ENCODE measurements at places on chromosomes 11 and 22.

DNA sequence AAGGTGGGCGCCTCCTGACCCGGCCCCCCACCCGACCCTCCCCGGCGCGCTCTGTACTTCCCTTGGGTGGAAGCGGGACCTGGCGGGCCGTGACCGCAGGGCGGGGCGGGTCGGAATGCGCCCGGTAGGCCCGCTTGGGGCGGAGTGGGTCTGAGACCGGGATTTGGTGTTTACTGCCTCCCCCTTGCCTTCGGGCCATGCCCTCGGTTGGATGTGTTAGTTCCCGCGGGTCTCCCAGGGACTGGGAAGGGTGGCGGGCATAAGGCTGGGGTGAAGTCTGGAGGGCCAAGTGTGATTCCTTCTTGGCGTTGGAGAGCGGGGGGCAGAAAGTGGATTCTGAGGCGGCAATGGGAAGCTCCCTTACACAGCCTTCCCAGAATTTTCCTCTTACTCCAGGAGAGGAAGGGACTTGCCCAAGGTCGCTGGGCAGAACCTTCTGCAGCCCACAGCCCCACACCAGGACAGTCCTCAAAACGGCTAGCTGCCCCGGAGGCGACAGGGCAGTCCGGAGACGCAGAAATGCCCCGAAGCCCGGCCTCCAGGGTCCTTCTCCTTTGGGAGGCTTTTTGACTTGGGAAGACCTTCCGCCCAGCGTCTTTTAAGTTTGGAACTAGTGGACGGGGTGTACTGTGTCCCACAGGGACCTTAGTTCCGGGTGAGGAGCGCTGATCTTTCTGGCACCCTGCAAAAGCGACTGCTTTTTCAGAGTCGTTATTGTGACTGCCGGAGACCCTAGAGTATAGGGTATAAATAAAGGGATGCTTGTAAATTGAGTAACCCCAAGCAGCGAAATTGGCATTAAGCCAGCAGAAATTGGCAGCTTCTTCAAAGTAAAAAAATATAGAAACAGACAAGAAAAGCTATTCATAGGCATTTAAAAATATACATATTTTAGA lies 647 bp downstream of the SWAP70 start:
- no peak for DNase-seq

- no peak for DNase-seq
Observed at GRCh38 chr22:41621911-41622179, 750 bp downstream of the XRCC6 start.

GRCh38 chr11:26285608-26286007 lies 46.3 kb upstream of the ANO3 start:
- no peak for DNase-seq

DNA sequence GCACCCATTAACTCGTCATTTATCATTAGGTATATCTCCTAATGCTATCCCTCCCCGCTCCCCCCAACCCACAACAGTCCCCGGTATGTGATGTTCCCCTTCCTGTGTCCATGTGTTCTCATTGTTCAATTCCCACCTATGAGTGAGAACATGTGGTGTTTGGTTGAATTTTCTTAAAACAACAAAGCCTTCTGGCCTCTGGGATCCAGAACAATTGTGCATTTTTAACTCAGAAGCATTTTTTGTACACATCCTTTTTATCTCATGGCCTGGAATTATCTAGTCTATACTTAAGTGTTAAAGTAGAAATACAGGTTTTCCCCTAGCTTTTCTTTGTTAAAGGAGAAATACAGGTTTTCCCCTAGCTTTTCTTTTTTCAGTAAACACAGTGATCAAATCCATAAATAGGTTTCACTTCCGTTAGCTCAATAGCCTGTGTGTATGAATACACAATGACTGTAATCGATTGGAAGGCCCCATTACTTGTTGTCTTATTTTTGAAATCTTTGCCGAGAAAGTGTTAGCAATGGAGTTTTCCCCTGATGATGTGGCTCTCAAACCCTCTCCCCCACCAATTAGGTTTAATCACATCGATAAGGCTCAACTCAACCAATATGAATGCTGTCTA lies 125.6 kb upstream of the PITPNB start:
- DNase-seq: no peak

DNA sequence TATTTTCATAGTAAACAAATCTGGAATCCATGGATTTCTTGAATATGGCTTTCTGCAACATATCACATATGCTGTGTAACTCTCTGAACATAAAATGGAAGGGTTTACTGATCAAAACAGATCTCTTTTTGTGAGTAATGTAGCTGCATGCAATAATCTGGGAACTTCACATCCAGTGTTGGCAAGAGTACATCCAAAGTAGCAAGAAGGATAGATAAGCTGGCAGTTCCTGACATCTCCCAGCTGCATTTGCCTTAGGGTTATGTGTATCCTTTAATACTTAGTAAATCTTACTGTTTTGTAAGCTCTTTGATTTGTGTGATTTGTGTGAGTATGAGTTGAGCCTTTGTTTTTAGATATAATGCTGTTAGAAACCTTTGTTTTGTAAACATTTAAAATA lies 280.4 kb upstream of the CNTN5 start:
- no peak for DNase-seq

GRCh38 chr11:13348305-13348704 lies 70.7 kb downstream of the BMAL1 start:
- DNase-seq: no peak

GRCh38 chr22:31278151-31278621 lies 14.1 kb downstream of the PIK3IP1 start:
- no peak for DNase-seq

GRCh38 chr11:64095949-64096348 lies 60.2 kb downstream of the FLRT1 start:
- no peak for DNase-seq

DNA sequence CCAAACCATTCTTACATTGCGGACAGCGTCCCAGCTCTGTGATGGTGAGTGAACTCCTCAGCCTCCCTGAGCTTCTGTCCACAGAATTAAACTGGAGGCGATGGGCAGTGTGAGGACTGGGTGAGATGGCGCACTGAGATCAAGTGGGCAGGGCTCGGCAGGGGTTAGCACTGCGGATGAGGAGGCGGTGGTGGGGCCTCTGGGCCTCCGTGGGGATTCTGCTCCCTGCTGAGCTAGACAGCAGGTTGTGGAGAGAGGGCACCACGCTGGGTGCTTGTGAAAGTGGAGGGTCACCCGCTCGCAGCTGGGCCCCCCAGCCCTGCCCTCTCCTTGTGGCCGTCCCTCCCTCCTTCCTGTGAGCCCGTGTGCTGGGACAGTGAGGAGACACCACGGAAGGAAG lies 25.6 kb upstream of the PARVG start:
- DNase-seq: no peak

DNA sequence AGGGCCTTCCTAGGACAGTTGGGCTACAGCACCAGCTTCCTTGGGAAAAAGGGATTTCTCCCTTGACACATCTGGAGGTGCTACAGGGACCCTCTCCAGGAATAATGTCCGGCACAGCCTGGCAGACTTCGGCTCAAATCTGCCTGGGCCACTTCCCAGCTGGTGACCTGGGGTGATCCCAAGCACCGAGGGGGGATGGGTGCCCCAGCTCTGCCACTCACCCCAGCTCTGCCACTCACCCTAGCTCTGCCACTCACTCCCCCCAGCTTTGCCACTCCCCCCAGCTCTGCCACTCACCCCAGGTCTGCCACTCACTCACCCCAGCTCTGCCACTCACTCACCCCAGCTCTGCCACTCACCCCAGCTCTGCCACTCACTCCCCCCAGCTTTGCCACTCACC lies 9.9 kb downstream of the OSBPL5 start:
- DNase-seq: no peak

DNA sequence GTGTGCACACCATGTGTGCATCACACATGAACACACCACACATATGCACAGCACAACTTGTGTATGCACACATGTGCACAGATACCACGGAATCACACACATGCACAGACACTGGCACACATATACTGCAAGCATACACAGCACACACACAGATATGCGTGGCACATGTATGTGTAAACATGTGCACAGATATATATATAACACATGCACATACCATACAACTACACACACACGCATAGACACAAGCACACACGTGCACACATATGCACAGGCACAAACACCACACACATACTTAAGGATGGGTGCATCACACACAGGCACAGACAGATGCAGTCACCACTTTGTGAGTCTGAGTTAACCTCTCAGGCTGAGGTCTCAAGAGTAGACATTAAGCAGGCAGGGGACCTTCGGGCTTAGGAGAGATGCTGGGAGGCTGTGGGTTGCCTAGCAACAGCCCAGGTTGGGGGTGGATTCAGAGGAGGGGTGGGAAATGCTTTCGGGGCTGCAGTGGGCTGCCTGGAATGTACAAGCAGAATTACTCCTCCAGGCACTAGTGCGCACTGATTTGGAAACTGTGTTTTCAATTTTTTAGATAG lies 82.9 kb downstream of the MYO18B start:
- no peak for DNase-seq
